Left cardiac atrium (tissue), 4 donors: ENCODE measurements at places on chromosomes 11 and 22. TPM values are rescaled to one million over a fixed set of nuclear protein-coding genes. Genes with fewer than 3 reads are reported as not detected.

The SNU13 gene
- total RNA-seq = 226 TPM

The CDC42BPG gene
- total RNA-seq = 0.55 TPM

The SRRD gene
- total RNA-seq = 23.7 TPM

The ZP1 gene
- total RNA-seq = not detected

The APOA4 gene
- not detected for total RNA-seq

The KCNK7 gene
- 0.31 TPM for total RNA-seq

The PGM2L1 gene
- 3.1 TPM for total RNA-seq

The DEPDC7 gene
- 0.41 TPM for total RNA-seq

The FBLN1 gene
- 251 TPM for total RNA-seq

The PRDM11 gene
- 16.3 TPM for total RNA-seq

The SCN4B gene
- total RNA-seq = 11.3 TPM

The OR5P2 gene
- total RNA-seq = not detected

The C11orf42 gene
- total RNA-seq = not detected

The GLYAT gene
- 1.2 TPM for total RNA-seq

The MRGPRX4 gene
- not detected for total RNA-seq

The ANO9 gene
- 1.6 TPM for total RNA-seq

The CARD16 gene
- 6.5 TPM for total RNA-seq

The GAS2 gene
- total RNA-seq = 8.9 TPM

The ALDH3B1 gene
- 8.9 TPM for total RNA-seq

The MRPL48 gene
- 33.4 TPM for total RNA-seq
